BJ (cell line): ENCODE measurements at places on chromosomes 6 and 20.
A peak's percentile ranks its signal among the peaks of the same experiment; 100 is the strongest.

DNA sequence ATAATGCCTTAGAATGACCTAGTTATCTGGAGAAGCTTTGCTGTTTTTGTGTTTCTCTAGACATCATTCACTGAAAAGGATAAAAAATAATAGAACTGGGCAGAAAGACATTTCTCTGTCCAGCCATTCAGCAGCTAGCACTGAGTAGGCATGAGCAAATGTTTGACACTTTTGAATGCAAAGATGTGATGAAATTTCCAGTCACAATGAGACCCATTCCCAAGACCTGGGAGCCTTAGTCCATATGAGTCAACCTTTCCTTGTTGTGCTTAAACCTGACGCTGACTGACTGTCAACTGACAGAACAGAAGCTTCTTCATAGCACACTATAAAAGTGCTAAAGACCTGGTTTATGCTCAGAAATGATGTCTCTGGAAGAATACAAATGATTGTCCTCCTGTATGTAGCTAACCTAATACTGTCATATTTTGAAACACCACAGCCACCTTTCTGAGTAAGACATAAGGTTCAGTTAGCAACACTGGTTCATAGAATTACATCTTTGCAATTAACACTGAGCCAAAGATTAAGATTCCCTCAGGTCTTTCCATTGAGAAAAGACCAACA is 17.1 kb downstream of the RALGAPA2 start:
- DNase-seq = no peak

DNA sequence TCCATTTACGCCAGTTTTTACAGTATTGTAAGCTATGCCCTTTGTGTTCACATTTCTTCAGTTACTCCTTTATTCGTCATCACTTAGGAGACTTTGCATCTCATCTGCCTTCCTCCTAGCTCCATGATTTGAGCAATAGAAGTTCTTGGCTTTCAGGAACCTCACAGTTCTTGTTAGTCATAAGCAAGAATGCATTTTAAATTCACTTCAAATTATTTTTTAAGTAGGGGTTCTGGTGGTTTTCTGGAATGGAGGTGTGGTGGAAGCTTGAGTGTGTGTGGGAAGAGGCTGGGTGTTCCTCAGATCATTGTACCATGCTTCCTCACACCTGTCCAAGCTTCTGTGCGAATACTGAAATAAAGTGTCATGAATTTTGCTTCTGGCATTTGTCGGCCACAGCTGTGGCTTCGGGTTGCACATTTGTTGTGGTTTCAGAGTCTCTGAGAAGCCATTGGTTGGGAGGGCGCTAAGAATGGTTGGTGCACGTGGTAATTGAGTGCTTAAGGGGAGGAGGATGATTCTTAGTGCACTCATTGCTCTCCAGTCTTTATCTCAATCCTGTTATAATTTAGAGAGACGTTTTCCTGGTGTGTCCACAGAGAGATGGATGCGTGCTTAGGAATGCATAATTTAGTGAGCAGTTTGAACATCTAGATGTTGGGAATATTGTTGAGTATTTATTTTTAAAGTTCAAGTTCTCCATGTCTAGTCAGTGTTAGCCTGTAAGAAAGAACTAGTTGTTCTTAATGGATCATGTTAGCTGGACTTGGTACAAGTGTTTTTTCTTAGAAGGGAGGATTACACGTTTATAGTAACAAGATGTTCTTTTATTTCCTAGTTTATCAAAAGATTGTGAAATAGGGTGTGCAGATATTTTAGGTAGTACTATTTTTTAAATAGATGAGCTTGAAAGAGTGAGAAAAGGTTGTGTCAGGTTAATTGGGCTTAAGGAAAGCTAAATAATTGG is 31.9 kb downstream of the FOXO3 start:
- peak; percentile 81 for DNase-seq

- no peak for DNase-seq
Observed at GRCh38 chr6:116373940-116374339, 3.2 kb downstream of the DSE start.

- DNase-seq = no peak
Observed at GRCh38 chr20:64258071-64258823, 2.7 kb downstream of the PCMTD2 start.

DNA sequence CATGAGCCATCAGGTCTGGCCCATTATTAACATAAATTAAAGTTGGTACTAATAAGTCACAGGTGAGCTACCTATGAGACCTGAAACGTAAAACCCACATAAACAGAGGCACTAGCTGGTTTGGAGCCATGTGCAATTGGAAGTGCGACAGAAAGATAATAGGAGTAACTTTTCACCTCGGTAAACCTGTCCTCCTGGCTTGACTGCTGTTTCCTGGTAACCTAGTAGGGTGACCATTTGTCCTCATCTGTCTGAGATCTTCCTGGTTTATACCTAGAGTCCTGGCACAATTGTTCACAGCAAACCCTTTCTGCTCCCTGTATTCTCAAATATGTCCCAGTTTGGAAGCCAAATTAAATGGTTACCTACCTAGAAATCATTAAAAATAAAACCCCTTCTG is 7.4 kb downstream of the TBC1D20 start:
- DNase-seq = no peak

DNA sequence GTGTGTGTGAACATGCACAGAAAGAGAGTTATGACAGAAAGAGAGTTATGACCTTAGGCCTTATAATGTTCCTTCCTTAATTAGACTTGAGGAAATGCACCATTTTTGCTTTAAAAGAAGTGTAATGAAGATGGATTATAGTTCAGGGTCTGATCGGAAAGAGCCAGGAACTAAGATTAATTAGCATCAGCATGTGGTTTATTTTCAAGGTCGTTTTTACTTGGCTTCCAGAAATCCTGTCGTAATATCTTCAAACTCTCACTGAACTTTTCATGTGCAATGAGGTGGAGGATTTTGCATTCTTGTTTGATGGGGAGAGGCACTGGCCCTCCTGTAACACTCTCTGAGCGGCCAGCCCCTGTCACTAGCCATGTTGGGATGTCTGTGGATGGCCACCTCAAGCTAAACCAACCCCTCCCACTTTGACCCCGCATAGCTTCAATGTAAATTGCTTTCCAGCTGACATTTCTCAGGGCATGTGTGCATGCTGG is 116.8 kb downstream of the CDC5L start:
- no peak for DNase-seq

GRCh38 chr20:54389596-54390280 is 85.7 kb upstream of the DOK5 start:
- no peak for DNase-seq

- DNase-seq = no peak
Observed at GRCh38 chr6:97129106-97129505, 153.9 kb downstream of the MMS22L start.

DNA sequence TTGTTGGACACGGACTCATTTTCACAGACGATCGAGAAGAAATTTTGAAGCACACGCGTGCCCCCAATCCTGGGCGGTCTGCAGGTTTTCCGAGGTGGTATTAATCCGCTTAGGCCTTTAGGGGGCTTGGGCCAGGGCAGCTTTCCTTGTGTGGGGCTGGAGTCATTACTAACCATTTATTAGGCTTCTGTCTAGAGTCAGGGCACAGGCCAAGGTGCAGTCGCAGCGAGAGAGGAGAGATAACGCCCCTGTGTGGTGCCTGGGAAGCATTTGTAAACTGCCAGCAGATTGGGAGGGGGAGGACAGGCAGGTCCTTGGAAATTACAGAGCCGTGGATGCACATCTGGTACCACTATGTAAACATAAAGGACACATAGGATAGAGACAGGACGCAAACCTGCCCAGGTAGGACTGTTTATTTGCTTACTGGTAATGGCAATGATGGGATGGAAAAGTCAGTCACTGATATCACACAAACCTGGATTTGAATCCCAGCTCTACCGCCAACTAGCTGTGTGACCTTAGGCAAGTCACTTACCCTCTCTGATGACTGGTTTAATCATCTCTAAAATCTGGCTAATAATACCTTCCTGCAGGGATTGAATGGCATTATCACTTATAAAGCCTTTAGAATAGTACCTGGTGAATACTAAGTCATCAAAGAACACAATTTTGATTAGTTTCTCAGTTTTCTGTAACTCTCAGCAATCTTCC is 76.4 kb downstream of the TMEM242 start:
- DNase-seq = no peak

GRCh38 chr6:116074732-116075390 is 14.2 kb upstream of the FRK start:
- no peak for DNase-seq

DNA sequence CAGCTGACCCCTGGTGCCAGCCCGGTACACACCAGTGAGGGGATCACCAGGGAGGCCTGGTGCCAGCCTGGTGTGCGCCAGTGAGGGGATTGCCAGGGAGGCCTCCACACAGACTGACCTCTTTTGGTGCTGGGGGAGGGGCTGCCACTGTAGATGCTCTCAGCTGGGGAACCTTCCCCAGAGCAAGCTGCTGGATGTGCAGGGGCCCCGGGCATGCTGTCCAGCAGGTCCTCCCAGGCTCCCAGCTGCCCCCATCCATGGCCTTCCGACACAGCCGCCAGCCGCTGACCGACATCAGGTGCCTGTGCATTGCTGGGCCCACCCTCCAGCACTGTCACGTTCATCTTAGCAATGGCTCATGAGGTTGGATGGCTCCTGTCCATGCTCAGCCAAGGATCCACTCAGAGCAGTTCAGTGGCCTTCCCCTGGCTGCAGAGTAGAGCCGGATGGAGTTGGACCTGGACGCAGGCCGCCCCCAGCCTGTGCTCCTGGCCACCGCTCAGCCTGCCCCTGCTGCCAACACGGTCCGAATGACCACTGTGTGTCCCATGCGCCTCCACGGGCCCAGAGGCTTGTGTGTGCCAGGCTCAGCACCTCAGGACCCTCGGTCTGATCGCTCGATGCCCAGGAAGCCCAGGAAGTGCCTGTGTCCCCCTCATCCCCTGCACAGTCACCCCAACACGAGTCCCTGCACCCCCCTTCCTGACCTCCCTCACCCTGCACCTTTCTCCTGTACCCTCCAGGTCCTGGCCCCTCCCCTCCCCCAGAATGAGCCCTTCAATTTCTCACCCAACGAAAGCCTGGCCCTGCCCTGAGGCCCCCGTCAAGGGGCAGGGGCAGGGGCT is 95.7 kb downstream of the YTHDF1 start:
- DNase-seq = no peak

DNA sequence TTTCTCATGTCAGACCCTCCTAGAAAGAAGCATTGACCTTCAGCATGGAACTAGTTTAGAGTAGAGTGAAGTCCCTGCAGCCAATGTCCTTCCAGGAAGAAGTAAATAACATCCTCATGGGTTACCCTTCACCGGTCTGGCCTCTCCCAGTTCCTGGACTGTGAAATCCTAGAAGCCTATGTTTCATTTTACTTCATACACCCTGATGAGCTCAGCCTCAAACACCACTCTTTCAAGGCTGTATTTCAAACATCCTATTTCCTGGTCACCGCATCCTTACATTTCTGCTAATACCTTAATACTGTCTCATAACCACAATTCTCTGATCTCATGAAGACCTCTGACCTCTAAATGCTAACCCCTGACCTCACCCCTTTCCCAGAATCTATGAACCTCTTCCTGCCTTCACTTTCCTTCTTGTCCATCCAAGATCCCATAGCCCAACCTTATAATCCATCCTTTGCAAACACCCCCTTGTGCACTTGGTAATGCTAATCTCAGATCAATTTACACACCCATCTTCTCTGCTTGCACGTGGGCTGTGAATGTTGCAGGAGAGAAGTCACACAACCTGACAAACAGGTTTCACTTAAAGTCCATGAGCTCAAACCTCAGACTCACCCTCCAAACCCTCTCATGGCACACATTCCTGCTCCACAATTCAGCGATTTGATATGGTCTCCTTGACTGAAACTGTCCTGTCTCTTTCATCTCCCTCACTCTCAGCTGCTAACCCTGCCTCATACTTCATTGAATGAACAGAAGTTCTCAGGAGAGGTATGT is 30.2 kb downstream of the SLC2A10 start:
- DNase-seq = no peak

- DNase-seq = no peak
Observed at GRCh38 chr6:164401871-164402270, 907.5 kb downstream of the C6orf118 start.

- no peak for DNase-seq
Observed at GRCh38 chr6:26109772-26110171, 22.5 kb downstream of the HFE start.

- DNase-seq = no peak
Observed at GRCh38 chr6:52337633-52338290, 24.2 kb upstream of the PAQR8 start.

DNA sequence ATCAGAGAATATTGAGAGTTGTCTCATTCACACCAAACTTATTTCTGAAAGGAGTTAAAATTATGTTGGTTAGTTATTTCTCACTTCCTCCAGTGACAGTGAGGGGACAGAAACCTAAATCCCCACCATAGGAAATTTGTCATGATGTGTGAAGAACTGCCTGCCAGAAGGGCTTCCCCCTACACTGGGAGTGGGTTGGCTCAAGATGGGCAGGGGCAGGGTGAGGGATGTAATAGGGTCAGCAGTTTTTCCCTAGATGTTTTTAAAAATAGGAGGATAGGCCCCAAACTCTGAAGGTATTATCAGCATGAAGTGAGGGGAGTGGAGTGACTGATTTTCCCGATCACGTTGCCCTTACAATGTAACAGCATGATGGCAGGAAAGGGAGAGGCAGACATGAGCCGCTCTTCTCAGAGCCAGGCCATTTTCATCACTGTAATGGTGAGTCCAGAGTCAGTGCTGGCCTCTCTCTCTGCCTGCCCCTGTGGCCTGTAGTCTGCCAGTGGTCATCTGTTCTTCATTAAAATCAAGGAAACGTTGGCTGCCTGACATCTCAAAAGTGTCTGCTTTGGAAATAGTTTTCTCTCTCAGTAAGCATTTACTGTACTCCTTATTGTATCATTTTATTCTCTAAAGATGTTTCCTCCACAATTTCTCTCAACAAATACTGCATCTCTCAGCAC is 59.8 kb upstream of the SYNJ2 start:
- DNase-seq = peak; percentile 80

- DNase-seq = no peak
Observed at GRCh38 chr6:31528821-31529328, at the start of gene MCCD1. Gene MCCD1, plus strand, starts transcription at chr6:31528962. Its CDS starts 53 bp downstream, at chr6:31529015.

- no peak for DNase-seq
Observed at GRCh38 chr20:328975-329695, 3.8 kb downstream of the SOX12 start.

DNA sequence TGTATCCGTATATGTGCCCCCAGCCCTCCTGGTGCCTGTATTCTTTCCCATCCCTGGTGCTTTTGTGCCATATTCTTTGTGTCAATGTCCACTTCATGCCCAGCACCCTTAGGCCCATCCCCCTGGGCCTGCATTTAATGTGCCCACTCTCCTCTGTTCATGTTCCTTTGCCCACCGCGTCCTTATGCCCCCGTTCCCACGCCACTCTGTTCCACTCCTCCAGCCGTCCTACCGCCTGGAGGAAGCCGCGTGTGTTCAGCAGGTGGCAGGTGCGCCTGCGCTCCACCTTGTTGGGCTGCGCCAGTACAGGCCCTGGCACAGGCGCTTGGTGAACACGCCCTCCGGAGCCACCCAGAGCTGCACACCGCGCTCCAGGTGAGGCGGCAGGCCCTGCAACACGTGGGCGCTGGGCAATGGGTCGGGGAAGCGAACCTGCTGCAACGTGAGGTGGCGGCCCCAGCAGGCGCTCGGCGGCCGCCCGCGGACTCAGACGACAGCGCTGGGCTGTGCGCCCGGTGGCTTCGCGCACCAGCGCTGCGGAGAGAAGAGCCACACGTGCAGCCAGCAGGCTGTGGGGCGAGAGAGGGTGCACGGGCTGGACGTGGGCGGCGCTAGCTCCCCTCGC is 4.0 kb upstream of the FOXS1 start:
- no peak for DNase-seq

GRCh38 chr20:1287787-1288569 is 21.9 kb downstream of the SNPH start:
- no peak for DNase-seq

- DNase-seq = no peak
Observed at GRCh38 chr6:70956451-70957283, at the start of gene B3GAT2. Gene B3GAT2, minus strand, starts transcription at chr6:70957060. Its CDS starts 631 bp downstream, at chr6:70956429.
